Stimulated activated CD4-positive, alpha-beta T cell treated with anti-CD3 and anti-CD28 coated beads, Interleukin-4, amount 100 ng/mL, for 4 hours (primary cell): ENCODE measurements at places on chromosomes 5 and 9.

DNA sequence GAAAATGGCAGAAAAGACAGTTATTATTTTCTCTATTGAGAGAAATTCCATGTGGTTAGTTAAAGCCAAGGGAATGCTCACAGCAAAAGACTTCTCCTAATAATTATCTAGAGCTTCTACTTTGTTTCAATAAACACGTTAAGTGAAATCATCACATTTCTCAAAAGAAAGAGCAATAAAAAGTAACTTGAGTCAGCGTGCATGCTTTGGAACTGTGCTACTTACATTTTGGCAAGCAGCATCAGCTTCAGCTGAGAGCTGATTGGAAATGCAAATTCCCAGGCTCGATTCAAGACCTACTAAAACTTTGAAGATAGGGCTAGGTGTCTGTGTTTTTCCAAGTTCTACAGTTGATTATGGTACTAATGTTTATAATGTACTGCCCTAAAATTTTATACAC, 132.1 kb downstream of the CDH18 start:
- no peak for DNase-seq

DNA sequence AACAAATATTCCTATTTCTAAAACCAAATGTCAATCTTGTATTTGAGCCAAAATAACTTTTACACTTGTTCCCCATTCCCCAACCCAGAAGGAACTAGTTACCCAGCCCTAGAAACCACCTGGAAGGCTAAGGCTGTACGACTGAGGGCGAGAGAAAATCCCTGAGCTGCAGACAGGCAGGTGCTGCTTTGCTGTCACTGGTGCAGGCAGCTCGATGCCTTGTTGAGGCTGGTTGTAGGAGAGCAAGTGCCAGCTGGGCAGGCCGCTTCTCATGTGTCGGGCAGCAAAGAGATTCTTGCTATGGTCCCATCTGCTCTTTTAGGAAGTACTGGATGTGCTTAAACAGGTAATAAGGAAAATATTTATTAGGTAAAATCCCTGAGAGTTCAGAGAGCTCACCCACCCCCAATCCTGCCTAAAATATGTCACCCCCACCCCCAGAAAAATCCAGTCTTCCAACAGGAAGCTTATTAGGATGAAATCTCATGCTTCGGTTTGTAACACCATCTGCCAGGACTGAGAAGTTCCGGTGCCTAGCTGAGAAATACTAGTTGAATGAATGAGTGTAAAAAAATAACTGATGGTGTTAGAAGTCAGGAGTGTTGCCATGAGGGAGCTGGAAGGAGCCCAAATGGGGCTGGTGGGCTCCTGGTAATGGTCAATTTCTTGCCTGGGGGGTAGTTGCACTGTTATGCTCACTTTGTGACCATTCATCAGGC, 91.1 kb upstream of the DMRT1 start:
- no peak for DNase-seq

- no peak for DNase-seq
Measured at GRCh38 chr5:150948539-150948938, 43.8 kb upstream of the ZNF300 start.

- DNase-seq = no peak
Measured at GRCh38 chr5:128539038-128539429, 989 bp upstream of the FBN2 start.

GRCh38 chr5:131595088-131596033, 39.7 kb downstream of the RAPGEF6 start:
- no peak for DNase-seq

GRCh38 chr9:132207839-132208615, 46.2 kb downstream of the NTNG2 start:
- DNase-seq = no peak

DNA sequence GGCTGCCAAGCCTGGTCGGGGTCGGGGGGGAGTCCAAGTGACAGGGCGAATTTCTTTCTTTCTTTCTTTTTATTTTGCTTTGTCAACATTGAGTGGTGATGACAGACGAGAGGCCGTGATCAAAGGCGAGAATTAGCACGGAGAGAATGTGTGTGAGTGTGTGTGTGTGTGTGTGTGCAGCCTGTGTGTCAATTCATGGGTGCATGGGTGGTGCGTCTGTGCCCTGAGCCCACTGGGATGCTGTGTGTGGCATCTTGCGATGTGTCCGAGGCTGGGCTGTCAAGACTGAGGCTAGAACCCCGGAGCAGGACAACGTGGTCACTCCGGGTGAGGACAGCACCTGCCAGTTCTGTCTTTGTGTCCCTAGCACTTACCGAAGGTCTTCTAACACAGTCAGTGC, 4.7 kb upstream of the FIBCD1 start:
- DNase-seq = no peak

- DNase-seq = no peak
Measured at GRCh38 chr5:73818357-73818756, 192.4 kb downstream of the ARHGEF28 start.

DNA sequence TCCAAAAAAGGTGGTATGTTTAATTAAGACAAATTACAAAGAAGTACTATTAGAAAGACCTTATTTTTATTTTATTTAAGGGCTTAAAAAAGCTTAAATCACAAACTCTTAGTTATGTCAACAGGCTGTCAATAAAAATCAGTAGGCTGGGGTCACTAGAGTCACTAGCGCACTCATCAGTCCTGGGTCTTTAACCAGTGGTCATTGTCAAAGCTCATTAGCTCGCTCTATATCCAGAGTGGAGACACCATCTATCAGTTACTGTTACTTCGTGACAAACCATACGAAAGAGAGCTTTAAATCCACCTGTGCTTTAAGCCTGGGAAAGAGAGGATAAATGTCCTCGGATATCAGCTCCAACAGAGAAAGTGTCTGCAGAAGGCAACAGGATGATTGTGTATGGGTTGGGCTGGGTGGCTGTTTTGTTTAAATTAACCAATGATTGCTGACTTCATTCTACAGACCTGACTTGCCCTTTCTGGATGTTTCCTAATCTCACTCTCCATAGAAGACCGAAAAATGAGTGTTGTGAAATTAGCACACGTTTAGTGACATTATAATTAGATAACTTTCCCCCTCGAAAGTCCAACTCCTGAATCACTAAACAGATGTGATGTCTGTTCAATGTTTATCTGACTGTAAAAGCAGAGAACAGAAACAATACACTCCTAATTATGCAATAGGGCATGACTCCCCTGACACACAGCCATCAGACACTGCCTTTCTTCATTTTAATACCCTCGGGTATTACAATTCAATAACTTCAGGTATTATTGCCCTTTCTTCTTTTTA, 123.6 kb upstream of the TNPO1 start:
- DNase-seq = no peak

DNA sequence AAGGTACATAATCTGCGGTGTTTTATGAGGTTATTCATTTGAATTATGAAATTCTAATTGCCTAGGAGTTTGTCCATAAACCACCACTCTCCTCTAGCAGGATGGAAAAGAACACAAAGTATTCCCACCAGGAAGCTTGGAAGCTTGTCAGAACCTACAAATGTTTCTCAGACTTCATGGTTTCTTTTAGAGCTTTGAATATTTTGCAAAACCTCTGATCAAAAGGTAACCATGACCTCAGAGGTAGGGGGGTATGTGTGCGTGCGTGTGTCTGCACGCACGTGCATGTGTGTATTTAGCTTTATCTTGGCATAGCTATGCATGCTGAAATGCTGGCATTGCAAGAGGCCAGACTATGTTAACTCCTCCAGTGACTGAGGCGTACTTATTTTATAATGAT, 847.0 kb downstream of the TLE1 start:
- no peak for DNase-seq

DNA sequence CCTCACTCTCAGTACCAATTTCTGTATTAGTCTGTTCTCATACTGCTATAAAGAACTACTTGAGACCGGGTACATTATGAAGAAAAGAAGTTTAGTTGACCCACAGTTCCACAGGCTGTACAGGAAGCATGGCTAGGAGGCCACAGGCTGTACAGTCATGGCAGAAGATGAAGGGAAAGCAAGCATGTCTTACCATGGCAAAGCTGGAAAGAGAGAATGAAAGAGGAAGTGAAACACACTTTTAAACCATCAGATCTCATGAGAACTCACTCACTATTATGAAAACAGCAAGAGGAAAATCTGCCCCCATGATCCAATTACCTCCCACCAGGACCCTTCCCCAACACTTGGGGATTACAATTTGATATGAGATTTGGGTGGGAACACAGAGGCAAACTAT, 698.8 kb downstream of the CDH9 start:
- no peak for DNase-seq

DNA sequence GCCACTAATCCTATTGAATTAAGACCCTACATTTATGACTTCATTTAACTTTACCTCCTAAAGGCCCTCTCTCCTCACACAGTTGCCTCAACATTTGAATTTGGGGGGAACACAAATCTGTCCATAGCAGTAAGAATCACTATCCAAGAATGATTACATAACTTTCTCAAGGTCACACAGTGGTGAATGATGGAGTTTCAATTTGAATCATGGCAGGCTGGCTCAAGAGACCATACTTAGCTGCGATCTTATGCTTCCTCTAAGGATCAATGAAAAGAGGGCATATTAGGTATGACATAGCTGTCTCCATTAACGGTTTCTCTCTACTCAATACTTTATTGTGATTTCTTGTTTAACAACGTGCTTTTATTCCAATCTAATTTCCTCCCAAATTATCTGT, 44.1 kb upstream of the PDE4D start:
- DNase-seq = no peak

GRCh38 chr5:178323541-178323865, 90.9 kb upstream of the PHYKPL start:
- no peak for DNase-seq
